Stimulated activated CD8-positive, alpha-beta memory T cell treated with anti-CD3 and anti-CD28 coated beads, Interleukin-4, amount 100 ng/mL, for 1 hour (primary cell): ENCODE measurements at places on chromosomes 3 and 15.

- DNase-seq: no peak
Observed at GRCh38 chr3:25508901-25509300, 80.8 kb downstream of the RARB start.

DNA sequence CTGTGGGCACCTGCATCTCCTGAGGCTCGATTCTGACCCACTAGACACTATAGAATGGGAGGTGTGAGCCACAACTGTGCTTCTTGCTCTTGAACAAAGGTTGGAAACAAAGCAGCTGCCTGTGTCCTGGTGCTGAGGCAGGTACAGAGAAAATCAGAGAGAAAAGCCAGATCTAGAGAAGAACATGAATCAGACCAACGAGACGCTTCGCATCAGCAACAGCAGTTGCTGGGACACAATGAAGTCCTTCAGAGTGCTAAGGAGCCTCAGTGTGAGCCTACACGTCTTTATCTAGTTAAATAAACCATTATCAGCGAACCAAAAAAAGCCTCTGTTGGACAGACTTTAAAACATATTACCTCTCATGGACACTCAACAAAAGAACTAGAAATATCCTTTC is 86.3 kb upstream of the MEX3B start:
- DNase-seq: no peak

- DNase-seq: no peak
Observed at GRCh38 chr3:182244222-182244971, 532.7 kb downstream of the SOX2 start.

DNA sequence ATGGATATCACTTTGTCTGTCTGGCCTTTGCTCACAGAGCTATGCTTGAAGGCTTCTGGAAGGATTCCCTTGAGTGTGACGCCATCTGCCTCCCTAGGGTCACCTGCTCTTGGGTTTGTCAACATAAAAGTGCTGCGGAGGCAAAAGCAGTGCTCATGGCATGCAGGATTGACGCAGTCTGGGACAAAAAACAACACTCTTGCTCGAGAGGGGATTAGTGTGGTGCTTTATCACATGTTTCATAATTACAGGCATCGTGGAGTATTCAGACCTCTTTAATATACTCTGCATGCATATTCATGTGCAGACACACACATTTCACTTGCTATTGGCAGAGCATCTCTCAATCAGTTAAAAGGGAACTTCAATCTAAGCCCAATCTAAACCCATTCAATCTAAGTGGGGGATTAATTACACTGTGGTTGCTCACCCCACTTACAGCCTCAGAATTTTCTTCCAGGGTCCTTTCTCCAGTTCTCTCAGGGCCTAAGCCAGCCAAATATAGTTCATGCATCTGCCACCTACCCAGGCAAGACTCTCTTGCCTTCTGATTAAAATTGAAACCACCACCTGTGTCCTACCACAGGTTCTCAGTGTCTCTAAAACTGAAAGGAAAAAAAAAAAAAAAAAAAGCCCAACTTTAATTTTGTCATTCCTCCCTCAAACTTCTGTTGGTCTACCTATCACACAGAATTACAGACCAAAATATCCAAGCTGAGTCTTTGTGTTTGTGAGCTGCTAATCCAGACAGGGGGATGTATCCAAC is 75.6 kb downstream of the BFSP2 start:
- no peak for DNase-seq

GRCh38 chr3:111735243-111735758 is 123.8 kb upstream of the PHLDB2 start:
- DNase-seq: no peak

GRCh38 chr3:196219970-196220311 is 3.6 kb downstream of the SLC51A start:
- no peak for DNase-seq

GRCh38 chr3:73327052-73327451 is 265.6 kb downstream of the EBLN2 start:
- DNase-seq: no peak

GRCh38 chr3:33954956-33955355 is 156.5 kb downstream of the PDCD6IP start:
- DNase-seq: no peak

DNA sequence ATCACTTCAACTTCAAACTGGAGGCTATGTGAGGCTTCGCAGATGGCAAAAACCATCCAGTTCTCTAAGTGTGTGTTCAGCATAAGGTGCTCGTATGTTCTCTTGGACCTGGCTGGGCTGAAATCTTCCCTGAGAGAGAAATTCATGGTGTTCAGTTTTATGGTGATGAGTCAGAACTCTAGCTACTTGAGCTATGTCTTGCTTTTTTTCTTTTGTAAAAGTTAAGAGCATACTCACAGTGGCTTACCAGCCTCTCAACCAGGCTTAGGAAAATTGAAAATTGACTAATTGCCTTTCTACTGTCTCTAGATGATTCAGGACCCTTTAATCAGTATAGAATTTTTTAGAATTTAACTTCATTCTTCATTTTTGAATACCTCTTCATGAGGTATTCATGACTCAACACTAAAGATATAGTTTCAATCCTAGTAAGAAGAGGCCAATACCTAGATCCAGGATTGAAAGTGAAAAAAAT is 617.5 kb downstream of the TBL1XR1 start:
- no peak for DNase-seq

GRCh38 chr3:19540464-19540863 is 392.2 kb downstream of the KCNH8 start:
- DNase-seq: no peak

DNA sequence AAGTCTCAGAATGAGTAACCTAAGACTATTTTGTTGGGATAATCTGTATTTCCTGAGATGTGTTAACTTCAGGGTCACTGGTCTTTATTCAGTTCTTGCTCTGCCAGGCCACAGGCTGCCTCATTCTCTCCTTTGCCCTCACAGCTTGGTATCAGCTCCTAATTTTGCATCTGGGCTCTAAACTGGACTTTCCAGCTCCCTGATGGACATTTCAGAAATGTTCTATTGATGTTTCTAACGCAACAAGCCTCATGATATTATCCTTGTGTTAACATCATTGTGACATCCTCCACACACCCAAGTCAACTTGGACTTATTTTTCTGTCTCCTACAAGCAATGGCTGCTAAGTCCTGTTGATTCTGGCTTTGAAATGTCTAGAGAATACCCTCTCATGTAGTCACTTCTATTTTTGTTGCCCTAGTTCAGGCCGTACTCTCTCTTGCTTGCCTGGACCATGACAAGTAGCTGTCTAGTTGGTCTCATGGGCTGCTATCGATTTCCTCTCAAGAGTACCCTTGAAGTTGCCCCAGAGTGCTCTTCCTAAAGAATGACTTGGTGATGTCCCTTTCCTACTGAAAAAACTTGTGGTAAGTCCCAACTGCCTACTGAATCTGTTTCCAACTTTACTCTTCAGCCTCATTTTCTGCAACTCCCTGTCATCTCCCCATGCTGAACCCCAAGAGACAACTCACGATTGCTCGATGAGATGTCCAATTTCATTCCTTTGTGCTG is 52.7 kb downstream of the CHST2 start:
- no peak for DNase-seq

DNA sequence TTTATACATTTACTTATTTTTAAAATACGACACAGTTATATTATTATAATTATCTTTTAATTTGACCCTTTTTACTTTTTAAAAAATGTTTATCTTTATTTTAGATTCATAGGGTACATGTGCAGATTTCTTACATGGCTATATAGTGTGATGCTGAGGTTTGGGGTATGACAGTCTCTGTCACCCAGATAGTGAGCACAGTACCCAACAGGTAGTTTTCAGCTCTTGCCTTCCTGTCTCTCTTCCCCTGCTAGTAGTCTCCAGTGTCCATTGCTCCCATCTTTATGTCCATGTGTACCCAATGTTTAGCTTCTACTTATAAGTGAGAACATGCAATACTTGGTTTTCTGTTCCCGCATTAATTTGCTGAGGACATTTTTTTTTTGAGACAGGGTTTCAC is 21.8 kb upstream of the KCNMB2 start:
- no peak for DNase-seq

- DNase-seq: no peak
Observed at GRCh38 chr15:56968256-56968655, 49.8 kb downstream of the TCF12 start.

- no peak for DNase-seq
Observed at GRCh38 chr15:63385911-63386531, 4.4 kb upstream of the CA12 start.

- no peak for DNase-seq
Observed at GRCh38 chr3:115655761-115656282, 32.5 kb downstream of the GAP43 start.

GRCh38 chr3:85760342-85760741 is 801.6 kb downstream of the CADM2 start:
- no peak for DNase-seq

DNA sequence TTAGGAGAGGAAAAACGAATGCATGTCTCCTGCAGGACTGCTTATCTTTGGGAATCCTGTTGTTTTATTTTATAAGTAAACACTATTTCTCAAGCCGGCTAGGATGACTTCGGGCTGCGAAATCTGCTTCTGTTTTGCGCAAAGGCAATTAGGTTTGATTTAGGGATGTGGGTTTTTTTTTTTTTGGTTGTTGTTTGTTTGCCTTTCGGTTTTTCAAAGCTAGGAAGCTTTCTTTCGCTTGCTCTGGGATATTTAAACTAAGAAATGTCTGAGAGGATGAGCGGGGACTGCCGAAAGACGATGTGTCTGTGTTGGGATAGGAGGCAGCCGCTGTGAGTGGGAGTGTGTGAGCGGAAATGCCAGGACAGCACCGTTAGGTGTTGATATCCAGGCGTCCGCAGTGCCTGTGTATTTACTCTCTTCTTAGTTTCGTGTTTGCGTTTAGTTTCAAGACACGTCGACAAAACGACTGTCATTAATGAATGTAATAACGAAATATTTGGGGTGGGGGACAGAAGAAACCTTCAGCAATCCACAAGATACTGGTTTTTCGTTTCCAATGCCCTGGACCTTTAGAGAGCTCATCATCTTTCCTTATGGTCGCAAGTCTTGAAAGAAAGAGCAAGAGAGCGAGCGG is 604 bp downstream of the ISL2 start:
- DNase-seq: no peak

DNA sequence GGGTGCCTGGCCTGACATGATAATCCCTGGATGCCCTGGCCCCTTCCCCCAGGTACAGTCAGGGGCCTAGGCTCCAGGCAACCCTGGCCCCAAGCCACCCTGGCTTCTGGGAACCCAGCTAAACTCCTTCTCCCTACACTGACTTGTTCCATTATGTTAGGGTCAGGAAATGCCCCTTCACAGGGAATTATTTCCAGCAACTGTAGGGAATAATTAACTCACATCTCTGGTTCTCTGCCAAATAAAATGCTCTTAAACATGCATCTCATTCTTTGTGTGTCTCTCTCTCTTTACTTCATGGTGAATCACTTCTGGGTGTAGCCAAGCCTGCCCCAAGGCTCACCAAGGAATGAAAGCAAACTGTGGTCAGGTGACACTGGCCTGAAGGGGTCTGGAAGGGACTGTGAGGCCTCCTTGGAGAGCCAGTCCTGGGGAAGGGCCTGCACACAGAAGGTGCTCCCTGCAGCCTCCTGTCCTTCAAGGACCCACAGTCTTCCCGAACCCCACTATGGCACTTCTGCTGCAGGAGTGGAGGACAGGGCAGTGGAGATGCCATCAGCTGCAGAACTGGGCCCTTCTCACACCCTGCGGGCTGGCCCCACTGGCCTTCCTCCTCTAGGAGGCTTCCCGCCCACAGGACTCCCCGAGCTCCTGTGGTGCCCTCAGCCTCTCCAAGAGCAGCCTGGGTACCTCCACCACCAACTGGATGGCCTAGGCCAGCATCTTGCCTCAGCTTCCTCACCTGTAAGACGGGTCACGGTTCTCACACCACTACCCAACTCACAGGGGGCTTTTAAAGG is 17.6 kb downstream of the TKT start:
- no peak for DNase-seq

DNA sequence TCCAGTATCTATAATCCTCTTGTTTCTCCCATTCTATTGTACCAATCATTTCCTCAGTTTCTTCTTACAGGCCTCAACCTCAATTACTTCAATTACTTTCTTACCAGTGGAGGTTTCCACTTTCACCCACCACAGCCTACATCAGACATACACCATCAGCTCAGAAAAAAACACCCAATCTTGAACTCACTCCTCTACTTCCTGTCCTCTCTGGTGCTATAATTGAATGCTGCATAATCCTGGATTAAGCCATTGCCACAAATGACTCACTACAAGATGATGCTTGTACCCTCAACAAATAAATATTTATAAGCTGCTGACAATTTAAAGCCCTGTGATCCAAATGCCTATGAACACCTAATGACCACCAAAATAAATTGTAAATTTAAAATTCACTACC is 18.5 kb downstream of the RYK start:
- no peak for DNase-seq

- DNase-seq: no peak
Observed at GRCh38 chr15:57364282-57365007, 11.9 kb upstream of the CGNL1 start.

DNA sequence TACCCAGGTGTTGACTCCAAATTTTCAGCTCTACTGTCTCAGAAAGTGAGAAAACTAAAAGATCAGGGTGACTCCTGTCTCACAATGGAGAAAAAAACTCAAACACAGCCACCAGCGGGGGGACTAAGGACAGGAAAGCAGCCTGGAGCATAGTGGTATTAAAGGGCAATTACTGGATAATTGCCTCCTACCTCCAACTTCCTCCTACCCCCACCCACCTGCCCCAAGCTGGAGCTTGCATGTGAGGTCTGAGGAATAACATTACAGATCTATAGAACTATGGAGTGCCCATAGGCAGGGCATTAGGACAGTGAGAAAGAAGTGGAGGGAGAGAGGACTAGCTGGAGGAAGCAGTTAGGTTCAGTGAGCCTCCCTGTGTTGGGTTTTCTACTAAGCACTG is 2.7 kb upstream of the PCCB start:
- DNase-seq: no peak

DNA sequence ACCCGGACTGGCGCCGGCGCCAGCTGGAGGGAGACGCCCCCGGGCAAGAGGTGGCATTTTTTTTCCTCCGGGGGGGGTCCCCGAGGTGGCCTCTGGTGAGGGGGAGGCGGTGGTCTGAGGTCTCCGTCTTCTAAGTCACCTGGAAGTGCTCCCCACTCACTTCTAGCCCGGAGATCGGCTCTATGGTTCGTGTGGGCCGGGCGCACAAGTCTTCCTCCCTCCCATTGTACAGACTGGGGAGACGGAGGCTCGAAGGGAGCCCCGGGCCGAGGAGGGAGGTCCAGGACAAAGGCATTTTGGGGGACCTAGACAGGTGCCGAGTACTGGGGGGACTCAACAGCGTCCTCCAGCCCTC is 4.4 kb downstream of the GATA2 start:
- no peak for DNase-seq

DNA sequence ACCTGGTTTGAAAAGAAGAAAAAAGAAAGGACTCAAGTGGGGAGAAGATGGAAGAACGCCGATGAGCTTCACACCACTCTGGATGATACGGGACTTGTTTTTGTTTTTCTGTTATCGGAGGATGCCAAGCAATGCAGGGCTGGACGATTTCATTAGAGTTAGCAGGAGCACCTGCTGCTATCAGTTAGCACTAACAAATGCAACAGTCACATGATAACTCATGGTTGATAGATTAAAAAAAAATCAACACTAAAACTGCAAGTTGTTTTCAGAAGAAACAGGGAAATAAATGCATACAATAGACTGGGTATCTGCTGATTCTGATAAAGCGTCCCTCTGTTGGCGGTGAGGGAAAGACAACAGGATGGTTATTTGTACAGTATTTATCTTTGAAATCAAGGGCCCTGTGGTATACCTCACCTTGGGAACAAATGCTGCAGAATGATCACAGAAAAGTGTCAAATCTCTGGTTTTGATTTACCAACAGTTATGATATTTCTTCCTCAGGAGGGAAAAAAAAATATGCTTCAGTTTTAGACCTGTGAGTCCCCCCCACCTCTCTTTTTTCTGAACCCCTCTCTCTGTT is 575.1 kb downstream of the FOXP1 start:
- no peak for DNase-seq
